ENCODE measurements at places on chromosomes 2 and 18. TPM values are rescaled to one million over a fixed set of nuclear protein-coding genes. Genes with fewer than 3 reads are reported as not detected.
A peak's percentile ranks its signal among the peaks of the same experiment; 100 is the strongest.

GRCh38 chr2:226794196-226794661 is 5.4 kb downstream of the IRS1 start:
- no peak for DNase-seq

DNA sequence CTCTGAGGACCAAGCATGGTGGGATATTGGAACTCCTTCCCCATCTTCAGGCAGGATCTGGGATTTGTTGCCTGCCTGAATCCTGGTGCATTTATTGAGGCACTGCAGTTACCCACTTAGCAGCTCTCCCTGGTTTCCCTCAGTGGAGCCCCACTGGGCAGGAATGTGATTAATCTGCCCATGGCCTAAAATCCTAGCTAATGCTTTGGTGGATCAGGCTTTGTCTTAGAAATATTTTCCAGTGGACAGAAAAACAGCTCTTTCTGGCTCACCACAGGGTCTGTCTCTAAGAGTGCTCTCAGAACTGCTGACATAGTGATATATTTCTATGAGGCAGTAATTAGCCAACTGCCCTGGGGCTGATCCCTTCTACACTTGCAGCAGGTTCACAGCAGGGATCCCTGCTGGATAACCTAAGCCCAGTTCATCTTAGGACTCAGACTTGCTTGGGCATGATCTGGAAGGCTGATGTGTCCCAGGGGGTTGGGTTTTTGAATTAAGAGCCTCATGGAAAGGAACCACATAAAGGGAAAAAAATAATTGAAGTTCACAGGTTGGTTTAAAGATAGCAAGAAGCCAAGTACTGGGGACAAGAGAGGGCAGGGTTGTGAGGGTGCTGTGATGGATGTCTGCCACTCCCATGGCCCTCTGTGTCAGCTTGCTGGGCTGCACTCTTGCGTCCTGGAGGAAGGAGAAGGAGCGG is 44.3 kb upstream of the ZDBF2 start:
- DNase-seq = no peak

GRCh38 chr2:201298462-201299052 is 38.2 kb downstream of the CASP8 start:
- no peak for DNase-seq

- DNase-seq = peak; percentile 51
Observed at GRCh38 chr2:111031546-111032478, 88.9 kb upstream of the BCL2L11 start.

The TIMM21 gene
- total RNA-seq = 163 TPM

All from left ventricle myocardium superior (tissue), 1 donor.